ENCODE measurements at places on chromosomes 6 and 20.

DNA sequence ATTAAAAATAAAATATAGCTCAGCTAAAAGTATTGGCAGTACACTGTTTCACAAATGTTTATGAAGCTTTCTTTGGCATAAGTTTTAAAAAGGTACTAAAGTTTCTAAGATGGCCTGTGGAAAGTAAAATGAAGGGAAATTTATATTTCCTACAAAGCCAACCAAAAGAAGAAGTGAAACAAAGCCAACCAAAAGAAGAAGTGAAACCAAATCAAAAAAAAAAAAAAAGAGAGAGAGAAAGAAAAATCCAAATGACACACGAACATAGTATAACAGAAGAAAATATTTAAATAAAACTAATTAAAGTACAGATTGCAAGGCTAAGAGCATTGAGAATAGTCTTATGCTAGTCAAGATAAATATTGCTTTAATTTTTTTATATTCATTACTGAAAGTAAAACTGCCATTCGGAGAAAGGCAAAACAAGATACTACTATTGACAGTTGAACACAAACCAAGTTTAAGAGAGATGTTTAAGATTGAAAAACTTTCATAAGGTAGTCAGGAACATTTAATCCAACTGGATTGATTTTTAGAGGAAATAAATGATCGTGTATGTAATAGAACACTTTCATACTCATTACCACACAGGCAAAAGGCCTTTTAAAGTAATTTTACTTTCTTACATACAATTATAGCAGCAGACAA, 12.8 kb upstream of the KHDRBS2 start:
- DNase-seq, result no peak

GRCh38 chr6:110900028-110900598, 25.5 kb downstream of the AMD1 start:
- DNase-seq, result no peak

DNA sequence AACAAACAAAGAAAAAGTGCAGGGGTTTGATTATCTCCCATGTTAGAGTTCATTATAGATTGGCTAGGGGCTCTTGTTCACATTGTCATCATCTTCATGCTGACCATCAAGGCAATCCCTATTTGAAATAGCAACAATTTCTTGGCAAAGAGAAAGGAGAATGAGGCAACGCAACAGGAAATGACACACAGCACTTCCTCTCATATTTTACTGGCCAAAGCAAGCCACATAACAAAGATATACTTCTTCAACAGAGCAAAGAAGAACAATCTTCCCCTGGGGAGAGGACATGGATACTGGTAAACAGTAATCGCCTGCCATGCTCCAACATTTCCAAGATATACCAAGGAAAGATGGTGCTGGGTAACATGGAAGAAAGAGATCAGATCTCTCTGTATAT, 29.8 kb downstream of the EPM2A start:
- DNase-seq, result no peak

GRCh38 chr20:31485450-31486339, 10.6 kb downstream of the REM1 start:
- no peak for DNase-seq

DNA sequence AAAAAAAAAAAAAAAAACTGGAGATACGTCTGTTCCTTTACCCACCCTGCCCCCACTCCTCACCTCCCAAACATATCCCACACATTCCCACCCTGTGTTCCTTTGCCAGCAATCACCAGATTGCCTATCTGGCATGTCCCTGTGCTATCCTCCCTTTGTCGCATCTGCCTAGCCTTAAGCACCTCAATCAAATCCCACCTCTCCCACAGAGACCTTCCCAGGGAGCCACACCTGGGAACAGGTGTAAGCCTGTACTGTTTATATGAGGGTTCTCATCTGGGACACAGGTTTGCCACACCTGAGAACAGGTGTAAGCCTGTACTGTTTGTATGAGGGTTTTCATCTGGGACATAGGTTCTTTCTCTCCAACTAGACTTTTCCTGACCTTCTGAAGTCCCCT, 16.7 kb downstream of the WFDC3 start:
- no peak for DNase-seq

- DNase-seq, result no peak
Observed at GRCh38 chr6:10557913-10558312, 36.8 kb downstream of the GCNT2 start.

DNA sequence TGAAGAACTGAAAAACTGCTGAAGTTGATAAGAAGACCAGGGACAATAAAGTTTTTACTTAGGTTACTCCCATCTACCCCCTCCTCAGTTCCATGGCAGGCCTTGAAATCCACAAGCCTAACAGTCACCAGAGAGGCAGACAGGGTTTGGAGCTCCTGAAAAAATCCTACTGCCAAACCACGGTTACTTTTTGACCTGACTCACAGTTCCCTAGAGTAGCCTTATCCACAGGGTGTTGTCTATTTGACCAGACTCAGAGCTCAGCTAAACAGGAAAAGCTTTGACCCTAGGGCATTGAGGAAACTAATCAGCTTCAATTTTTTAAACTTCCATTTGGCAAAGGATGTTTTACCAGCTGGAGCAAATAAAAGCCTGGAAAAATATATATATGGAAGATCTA, 257.7 kb upstream of the NT5E start:
- DNase-seq, result no peak

DNA sequence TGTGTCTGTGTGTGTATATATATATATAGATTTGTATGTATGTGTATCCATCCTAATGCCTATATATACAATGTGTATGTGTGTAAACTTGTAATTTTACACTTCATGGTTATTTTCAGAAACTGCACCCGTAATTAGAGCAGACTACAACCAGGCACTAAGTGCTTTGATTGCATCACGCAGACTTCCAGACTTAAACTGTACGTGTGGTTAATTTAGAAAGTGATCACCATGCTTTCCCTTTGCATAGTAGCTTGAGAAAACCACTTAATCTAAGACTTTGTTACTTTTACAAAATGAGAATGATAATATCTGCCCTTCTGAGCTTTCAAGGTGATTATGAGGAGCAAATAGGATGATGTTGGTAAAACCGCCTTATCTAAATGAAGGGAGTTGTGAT, 50.1 kb upstream of the E2F3 start:
- DNase-seq, result no peak

DNA sequence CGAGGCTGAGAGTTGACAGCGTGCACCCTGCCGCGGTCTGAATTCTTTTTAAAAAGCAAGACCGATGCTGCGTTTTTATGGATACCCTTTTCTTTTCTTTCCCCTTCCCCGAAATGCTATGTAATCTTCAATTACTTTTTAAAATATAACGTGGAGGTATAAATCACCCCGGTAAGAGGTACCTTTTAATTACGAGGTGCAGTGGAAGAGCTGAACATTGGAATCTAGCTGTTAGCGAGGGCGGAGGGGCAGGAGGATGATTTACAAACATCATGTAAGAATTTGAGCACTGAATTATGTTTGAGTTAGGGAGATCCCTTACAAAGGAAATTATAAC, 1.2 kb downstream of the EYA2 start:
- DNase-seq, result peak; percentile 58

GRCh38 chr6:164827537-164827936, 481.9 kb downstream of the C6orf118 start:
- DNase-seq, result peak; percentile 18

GRCh38 chr20:49560186-49560585, 7.8 kb downstream of the PTGIS start:
- DNase-seq, result no peak

GRCh38 chr20:47272893-47273590, 83.5 kb downstream of the ZMYND8 start:
- peak; percentile 54 for DNase-seq

- DNase-seq, result no peak
Observed at GRCh38 chr6:136751991-136752390, 40.3 kb downstream of the MAP3K5 start.

- DNase-seq, result no peak
Observed at GRCh38 chr6:31969712-31970603, 2.0 kb downstream of the DXO start.

DNA sequence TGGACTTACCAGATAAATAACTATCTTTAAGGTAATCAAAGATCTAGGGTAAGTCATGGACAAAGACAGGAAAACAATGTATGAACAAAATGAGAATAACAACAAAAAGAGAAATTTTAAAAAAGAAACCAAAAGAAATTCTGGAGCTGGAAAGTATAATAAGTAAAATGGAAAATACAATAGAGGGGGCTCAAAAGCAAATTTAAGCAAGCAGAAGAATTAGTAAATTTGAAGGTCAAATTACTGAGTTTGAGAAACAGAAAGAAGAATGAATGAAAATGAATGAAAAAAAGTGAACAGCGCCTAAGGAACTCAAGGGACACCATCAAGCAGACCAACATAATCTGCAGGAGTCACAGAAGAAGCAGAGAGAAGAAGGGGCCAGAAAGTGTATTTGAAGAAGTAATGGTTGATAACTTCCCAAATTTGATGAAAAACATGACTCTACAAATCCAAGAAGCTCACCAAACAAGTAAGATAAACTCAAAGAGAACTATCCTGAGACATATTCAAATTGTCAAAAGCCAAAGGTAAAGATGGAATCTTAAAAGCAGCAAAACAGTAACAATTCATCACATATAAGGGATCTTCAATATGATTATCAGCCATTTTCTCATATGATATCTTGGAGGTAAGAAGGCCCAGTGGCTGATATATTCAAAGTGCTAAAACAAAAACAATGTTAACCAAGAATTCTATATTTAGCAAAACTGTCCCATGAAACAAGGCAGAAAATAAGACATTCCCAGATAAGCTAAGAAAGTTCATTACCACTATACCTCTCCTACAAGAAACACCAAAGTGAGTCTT, 218.5 kb downstream of the FOXC1 start:
- no peak for DNase-seq

DNA sequence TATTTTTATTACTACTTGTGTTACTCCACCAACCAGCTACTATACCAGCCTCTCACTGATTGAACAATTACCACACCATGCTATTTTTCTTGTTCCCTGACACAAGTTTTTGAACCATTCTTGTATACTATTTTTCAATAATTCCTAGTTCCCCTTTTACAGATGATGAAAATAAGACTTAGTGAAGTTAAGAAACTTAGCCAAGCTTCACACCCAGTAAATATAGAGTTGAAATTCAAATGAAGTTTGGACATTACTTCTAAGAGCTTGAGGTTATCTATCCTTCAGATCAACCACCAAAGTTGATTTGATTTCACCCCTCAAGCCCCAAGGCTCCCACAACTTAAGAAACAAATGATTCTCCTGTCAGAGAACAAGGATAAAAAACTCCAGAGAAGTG, 13.1 kb upstream of the BCAS1 start:
- no peak for DNase-seq

GRCh38 chr6:25880601-25881000, 6.6 kb upstream of the SLC17A3 start:
- no peak for DNase-seq

DNA sequence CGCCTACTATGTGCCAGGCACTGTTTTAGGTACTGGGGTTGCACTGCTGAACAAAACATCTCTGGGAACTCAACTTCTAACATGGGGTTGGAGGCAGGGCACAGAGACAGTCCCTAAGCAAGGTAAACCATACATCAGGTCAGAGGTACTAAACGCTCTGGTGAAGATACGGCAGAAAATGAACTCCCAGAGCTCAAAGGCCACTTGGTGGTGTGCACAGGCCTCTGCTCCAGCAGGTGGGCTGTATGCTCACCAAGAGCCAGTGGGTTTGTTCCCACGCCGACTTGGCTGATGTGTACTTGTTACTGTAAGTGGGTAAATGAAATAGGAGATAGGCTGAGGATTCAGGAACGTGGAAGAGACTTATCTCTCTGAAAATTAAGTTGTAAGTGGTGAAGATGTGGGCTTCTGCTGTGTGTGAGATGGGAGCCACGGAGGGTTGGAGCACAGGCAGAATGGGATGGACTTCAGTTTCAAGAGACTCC, 133.4 kb downstream of the PREX1 start:
- no peak for DNase-seq

GRCh38 chr6:64750910-64751309, 956.1 kb downstream of the EYS start:
- DNase-seq, result no peak

- DNase-seq, result no peak
Observed at GRCh38 chr6:145960918-145961589, 3.1 kb downstream of the SHPRH start.

- DNase-seq, result no peak
Observed at GRCh38 chr6:150293423-150294173, 75.2 kb upstream of the IYD start.

DNA sequence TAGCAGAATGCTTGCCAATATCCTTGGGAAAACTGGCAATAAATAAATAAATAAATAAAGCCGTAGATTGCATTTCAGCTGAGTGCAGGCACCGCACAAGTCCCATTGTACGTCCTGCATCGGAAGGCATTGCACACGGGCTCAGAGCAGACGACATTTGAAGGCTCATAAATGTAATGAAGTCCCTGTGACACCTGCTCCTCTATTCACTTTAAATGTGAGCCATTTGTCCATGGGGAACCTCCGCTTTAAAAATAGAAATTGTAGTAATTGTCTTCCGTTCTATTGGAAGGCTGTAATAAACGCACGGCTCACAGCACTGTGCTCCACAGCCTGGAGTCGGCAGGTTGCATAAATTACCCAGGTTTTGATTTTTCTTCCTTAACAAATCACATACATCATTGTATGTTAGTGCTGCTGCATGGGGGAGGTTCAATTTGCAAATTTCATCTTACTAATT, 32.6 kb downstream of the MYT1 start:
- no peak for DNase-seq

- DNase-seq, result no peak
Observed at GRCh38 chr6:4574007-4574406, 202.2 kb upstream of the CDYL start.

DNA sequence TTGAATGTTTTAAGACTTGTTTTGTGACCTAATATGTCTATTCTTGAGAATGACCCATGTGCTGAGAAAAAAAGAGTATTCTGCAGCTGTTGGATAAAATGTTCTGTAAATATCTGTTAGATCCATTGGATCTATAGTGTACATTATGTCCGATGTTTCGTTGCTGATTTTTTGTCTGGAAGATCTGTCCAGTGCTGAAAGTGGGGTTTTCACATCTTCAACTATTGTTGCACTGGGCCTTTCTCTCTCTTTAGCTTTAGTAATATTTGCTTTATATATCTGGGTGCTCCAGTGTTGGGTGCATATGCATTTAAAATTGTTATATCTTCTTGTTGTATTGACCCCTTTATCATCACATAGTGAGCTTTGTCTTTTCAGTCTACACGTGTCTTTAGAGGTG, 5.7 kb upstream of the SIRPB2 start:
- no peak for DNase-seq

GRCh38 chr20:21202259-21202658, 76.4 kb downstream of the KIZ start:
- DNase-seq, result no peak

DNA sequence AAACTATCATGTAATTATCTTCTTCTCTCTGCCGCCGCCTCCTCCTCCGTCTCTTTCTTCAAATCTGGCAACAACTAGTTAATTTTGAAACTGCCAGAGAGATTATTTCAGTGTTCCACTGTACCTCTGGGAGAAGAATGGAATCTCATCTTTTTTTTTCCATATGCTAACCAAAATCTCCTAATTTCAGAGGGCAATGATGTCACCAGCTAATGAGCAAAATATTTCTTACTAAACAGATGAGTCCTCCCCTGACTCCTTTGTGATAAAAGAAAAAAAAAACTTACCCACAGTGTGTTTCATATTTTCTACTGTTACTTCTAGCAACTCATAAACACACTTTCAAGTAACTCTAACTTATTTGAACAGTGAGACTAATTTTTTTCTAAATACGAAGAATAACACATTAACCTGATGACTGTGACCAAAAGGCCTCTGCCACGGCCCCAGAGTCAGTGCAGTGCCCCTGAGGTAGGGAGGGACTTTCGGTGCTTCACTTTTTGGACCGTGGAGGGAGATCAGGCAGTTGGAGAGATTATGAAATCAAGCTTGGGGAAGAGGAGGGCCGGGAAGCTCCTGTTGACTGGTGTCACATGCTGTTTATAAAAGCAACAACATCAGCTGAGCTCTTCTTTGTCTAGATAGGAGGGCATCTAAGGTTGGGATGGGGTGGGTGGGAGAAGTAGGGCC, 159.6 kb downstream of the SASH1 start:
- DNase-seq, result no peak

Measured in NCI-H510A treated with DMSO at 0.1 percent for 48 hours (cell line).